ENCODE measurements at places on chromosomes 12 and 14.

GRCh38 chr14:105859717-105860614, 333.6 kb downstream of the TMEM121 start:
- DNase-seq = peak; percentile 25

DNA sequence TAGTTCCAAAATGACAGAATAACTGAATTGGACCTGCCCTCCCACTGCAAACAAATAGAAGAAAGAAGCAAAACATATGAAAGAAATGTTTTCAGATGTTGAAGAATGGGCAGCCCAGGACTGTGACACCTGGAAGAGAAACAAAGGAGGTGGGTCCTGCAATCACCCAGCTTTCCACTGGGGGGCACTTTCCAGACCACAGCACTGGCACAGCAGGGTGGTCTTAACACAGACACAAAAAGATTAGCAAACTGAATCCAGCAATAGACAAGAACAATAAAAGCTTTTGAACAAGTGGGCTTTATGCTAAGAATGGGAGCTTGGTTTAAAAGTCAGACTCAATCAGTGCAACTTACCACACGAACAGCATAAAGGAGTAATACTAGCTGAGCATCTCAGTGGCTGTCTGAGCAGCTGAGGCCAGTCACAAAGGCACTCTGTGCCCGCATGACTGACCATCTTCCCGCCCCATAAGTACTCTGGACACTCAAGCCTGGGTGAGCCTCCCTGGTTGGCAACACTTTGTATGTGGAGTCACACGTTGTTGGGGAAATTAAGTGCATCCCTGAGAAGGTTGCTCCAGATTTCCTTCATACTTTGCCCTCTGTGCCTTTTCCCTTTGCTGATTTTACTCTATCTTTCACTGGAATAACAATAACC, 27.7 kb downstream of the JKAMP start:
- no peak for DNase-seq

DNA sequence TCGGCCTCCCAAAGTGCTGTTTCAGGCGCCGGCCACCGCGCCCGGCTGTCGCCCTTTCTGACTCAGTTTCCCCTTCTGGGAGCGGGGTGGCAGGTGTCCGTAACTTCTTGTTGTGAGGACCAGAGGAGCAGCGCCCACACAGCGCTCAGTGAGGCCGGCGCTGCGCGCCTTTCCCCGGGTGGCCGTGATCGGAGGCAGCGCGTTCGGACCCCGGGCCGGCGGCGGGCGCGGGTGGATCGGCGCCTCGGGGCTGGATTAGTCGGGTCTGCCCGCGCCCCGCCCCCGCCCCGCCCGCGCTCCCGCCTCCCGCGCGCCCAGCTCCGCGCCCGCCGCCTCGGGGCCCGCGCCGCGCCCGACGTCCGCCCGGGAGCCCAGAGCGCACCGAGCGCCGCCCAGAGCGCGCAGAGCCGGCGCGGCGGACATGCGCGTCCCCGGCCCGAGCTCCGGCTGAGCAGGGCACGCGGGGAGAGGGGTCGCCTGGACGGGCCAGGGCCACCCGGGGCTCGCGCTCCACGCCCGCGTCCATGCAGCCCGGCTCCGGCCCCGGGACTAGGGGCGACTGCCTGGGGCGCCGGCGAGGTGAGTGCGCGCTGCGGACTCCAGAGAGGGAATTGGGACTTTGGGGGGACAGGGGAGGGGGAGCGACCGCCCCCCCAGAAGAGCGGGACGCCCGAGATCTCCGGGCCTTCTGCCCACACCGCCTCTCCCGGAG, 50.6 kb downstream of the LRCOL1 start:
- DNase-seq = no peak

DNA sequence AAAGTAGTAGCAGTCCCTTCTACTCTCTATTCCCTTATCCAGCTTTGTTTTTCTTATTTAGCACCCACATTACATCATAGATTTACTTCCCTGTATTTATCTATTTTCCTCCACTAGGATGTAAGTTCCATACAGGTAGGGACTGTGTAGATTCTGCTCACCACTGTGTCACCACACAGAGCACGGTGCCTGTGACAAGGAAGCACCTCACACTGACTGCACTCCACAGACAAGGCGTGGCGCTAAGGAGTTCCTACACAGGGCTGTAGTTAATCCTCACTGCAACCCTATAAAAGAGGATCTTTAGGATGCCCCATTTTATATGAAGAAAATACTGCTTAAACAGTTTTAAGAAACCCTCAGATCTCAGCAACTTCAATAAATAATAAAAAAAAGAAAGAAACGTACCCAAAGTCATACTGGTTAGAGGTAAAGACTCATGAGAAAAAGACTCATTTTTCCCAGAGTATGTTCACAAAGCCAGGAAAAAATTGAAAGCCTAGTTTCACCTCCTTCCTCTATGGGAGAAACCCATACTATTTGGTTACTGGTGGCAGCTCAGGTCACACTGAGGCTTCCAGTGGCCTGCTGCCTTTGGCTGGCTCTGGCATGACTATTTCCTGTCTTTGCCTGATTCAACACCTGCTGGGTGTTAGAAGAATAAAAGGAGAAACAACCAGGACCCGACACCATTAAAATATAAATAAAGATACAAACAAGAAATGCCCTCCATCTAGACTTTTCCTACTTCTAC, 36.9 kb downstream of the RAD9B start:
- no peak for DNase-seq

DNA sequence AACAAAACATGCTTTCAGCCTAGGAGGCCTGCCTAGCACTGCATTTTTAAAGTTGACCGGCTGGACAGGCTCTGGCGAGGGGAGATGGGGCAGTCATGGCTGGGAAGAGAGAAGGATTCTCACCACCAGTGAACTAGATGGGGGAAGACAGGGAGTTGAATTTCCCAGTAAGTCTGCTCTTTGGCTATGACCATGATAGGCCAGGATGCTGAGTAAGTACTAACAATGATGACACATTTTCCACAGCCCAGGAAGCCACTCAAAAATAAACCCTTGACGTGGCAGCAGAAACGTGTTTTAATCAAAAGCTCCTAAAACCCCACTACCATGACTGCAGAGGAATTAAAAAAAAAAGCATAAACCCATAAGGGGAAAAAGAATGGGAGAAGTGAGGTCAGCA, 19.0 kb downstream of the KCTD10 start:
- no peak for DNase-seq

- DNase-seq = peak; percentile 96
Measured at GRCh38 chr12:7018350-7019042, at the start of gene LPCAT3. Gene LPCAT3, minus strand, starts transcription at chr12:7018476. Its CDS starts 52 bp downstream, at chr12:7018424.

DNA sequence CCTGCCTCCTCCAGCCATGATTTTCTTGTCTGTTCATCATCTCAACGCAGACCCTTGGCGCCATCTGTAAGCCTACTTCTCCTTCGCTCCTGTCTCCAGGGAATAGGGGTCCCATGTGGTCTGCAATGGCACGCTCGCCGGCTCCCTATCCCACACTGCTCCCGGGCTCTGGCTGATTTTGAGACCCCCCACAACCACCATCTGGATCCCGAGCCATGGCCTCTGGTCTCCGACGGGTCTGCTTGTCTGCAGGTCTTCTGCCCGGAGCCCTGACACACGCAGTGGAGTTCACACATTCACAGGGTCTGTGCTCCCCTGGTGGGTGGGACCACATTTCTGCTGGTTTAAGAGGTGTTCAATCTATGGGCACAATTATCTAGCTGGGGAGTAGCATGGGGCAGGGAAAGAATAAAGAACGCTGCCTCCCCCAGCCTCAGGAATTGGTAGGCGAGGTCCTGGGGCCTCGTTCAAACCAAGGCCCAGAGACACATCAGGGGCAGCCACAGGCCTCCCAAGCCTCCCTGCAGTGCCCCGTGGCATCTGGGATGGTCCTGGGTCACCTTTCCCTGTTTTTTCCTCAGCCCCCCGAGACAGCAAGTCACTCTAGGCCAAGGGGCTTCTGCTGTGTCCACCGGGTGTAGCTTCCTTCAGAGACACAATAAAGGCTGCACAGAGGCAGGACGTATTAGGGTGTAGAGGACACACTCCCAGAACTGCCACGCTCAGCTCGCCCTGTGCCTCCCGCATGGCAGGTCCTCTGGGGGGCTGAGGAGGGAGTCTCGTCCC, 21.5 kb downstream of the FZD10 start:
- DNase-seq = no peak

DNA sequence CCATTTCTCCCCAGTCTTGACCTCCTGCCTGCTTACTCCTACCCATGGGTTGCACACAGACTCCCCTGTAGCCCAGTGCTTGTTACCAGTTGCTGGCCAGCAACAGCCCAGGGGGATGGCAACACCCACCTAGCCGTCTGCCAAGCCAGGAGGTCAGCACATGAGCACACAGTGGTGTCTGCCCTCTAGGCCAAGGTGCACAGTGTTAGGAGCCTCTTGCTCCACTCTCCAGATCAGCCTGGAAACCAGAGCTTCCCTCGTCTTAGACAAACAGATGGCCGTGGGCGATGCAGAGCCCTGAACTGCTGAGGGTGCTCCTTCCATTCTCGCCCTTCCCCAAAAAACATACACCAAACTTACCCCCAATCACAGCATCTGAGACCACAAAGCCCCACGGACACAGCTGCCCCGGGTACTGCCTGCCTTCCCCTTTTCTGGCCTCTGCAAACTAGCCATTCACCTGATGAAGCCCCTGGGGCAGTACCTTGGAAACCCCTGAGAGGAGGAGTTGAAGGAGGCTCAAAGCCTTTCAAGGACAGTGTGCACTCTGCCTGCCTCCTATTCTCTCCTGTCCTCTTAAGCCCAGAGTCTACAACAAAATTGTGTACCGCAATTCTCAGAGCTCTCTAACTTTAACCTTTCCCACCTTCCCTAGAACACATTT, 1.0 kb upstream of the GPD1 start:
- no peak for DNase-seq

DNA sequence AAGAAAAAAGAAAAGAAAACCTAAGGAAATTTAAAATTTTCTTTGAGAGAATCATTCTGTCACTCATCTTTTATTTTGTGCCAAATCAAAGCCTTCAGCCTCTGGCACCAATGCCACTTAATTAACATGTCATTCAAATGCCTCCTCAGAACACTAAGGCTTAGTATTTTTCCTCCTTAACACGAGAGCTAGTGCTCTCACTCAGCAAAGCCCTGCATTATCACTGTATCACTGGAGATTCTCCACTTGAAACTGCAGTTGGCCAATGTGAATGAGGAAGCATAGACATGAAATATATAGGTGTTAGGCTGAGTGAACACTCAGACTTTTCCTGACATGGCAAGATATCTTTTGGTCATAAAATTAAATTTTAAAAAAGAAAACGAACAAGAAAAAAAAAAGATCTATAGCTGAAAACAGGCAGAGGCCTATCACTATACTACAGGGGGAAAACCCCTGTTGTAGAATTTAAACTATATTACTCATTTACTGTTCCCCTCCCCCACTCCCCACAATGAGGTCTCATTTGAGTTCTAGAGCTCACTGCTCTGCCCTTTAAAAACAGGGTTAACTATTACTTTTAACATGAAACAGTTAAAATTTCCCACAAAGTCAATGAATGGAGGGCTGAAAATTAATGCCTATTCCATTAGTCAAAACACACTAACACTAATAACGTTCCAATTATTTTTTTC, 5.1 kb downstream of the MBIP start:
- DNase-seq = no peak

- no peak for DNase-seq
Measured at GRCh38 chr14:37669242-37669641, 73.8 kb downstream of the TTC6 start.

GRCh38 chr14:45787167-45787566, 534.2 kb upstream of the MIS18BP1 start:
- no peak for DNase-seq

DNA sequence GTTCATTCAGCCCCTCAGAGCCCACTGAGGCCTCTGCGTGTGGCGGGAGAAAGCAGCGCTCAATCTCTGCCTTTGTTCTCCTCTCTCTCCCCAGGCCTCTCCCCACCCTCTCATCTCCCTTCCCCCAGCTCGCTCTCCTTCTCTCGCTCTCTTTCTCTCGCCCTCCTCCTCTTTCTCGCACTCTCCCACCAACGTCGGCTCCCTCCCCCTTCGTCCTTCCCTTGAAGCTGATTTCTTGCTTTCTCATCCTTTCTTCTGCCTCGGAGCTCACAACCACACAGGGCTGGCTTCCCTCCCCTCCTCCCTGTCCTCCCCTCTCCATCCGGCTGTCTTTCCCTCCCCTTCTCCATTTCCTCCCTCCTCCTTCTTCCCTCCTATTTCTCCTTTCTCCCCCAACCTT, 96.4 kb downstream of the LRRC74A start:
- no peak for DNase-seq

- no peak for DNase-seq
Measured at GRCh38 chr12:41073633-41074472, 114.3 kb upstream of the PDZRN4 start.

GRCh38 chr12:54328595-54329337, 3.8 kb downstream of the COPZ1 start:
- DNase-seq = no peak

DNA sequence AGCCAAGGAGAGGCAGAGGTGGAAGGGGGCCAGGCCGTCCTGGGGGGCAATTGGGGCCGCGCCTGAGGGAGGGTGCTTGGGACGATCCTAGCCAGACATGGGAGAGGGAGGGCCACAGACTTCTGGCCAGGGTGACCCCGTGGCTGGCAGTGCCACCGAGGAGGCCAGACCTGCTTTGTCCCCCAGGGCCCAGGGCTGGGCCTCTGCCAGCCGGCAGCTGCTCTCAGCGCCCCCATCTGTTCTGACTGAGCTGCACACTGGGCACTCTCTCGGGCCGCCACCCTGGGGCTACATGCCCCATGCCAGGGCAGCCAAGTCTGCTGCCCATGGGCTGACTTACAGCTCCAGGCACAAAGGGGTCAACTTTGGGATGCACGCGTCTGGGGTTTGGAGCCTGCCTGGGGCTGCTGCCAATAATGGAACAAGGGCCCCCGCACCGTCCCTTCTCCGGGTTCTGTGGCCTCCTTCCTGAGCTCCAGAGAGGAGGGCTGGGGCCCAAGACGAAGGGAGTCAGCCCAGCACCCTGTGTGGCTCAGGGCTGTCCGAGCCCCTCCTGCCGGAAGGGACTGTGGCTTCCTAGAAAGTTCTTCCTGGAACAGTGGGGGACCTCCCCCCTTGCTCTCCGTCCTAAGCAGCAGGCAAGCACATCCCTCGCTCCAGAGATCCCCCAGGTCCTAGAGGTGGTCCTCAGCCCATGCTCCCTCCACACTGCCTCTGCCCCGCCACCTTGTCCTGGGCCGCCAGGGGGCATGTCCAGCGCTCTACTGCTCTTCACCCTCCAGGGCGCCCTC, 1.1 kb downstream of the ADSS1 start:
- no peak for DNase-seq

DNA sequence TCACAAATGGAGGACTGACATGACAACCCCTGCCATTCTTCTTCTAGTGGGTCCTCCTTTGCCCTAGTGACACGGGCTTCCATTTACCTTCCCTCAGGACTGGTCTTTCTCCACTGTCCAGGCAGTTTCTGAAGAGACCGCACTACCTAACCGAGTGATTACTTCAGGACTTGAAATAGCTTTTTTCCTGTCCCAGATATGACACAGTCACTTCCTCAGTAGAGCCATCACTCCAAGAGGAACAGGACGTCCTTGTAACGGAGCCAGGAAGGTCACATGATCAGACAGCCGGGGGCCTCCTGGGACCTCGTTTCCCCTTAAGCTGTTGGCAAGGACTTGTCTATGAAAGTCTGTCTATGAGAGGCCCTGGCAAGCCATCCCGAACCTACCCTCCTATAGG, 62.3 kb downstream of the FOS start:
- no peak for DNase-seq

All from T-helper 22 cell (primary cell).